ENCODE measurements at places on chromosomes 2 and 18.

- no peak for DNase-seq
Observed at GRCh38 chr18:58557008-58557435, 71.9 kb downstream of the ALPK2 start.

- no peak for DNase-seq
Observed at GRCh38 chr18:46174342-46175041, 70.3 kb downstream of the HAUS1 start.

- DNase-seq = no peak
Observed at GRCh38 chr18:13745696-13746095, 19.2 kb downstream of the RNMT start.

DNA sequence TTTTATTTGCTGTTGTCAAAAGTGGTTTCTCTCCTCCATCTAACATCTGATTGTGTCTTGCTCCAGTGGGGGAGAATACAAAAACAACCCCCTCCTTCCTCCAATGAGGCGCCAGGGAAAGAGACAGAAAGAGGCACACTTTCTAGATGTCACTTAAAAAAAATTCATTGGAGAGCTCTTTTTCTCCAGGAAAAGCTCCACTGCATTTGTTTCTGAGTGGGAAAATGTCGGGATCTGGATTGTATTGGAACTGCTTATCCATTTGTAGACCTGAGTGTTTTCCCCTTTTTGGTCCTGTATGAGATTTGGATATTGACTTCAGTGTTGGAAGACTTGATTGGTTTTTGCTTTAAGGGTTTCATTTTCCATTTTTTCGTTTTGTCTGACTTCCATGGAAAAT is 995 bp downstream of the MBD5 start:
- no peak for DNase-seq

- no peak for DNase-seq
Observed at GRCh38 chr2:59874971-59875755, 678.3 kb downstream of the BCL11A start.

DNA sequence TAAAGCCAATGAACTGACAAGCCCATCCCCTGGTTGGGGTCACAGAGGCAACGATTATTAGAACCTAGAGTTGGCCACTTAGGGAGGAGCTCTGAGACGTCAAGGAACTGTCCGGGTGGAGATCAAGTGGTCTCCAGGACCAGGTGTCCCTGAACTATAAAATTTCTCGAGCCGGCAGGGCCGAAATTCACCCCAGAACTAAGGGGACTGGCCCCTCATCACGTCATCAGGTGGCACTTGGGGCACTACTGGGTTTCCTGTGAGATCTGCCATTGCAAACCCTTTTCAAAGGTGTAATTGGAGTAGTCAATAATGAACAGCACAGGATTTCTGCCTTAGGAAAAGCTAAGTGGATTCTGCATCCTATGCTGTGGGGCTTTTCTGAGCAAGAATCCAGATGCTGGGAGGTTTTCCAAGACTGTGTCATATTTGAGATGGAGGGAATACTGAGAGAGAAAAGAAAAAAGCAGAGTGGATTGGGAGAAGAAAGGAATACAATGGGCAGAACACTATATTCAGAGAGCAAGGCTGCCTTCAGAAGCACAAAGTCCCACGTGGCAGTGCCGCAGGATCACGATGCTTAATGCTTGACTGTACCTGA is 113.6 kb downstream of the ALPK2 start:
- DNase-seq = no peak

- no peak for DNase-seq
Observed at GRCh38 chr2:79437433-79438267, 75.2 kb upstream of the CTNNA2 start.

DNA sequence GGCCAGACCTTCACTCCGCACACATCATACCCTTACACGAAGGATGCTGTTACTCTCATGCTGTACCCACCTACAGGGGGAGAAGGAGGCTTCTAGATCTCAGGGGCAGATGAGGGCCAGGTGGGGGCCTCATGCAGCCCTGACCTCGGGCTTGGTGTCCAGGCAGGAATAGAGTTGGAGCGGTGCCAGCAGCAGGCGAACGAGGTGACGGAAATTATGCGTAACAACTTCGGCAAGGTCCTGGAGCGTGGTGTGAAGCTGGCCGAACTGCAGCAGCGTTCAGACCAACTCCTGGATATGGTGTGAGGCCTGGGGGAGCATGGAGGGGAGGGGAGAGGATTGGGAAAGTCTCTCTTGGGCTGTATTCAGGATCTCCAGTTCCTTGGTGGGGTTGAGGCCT is 4.0 kb upstream of the RNF181 start:
- no peak for DNase-seq

GRCh38 chr18:79740521-79741361 is 57.0 kb upstream of the KCNG2 start:
- DNase-seq = no peak

DNA sequence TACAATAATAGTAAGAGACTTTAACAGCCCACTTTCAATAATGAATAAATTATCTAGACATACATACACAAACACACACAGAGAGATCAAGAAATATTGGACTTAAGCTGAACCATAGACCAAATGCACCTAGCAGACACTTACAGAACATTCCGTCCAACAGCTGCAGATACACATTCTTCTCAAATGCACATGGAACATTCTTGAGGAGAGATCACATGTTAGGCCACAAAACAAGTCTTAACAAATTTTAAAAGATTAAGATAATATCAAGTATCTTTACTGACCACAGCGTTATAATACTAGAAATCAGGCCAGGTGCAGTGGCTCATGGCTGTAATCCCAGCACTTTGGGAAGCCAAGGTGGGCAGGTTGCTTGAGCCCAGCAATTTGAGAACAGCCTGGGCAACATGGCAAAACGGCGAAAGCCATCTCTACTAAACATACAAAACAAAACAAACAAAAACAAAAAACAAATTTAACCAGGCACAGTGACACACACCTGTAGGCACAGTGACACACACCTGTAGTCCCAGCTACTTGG is 7.4 kb downstream of the CERKL start:
- DNase-seq = no peak

DNA sequence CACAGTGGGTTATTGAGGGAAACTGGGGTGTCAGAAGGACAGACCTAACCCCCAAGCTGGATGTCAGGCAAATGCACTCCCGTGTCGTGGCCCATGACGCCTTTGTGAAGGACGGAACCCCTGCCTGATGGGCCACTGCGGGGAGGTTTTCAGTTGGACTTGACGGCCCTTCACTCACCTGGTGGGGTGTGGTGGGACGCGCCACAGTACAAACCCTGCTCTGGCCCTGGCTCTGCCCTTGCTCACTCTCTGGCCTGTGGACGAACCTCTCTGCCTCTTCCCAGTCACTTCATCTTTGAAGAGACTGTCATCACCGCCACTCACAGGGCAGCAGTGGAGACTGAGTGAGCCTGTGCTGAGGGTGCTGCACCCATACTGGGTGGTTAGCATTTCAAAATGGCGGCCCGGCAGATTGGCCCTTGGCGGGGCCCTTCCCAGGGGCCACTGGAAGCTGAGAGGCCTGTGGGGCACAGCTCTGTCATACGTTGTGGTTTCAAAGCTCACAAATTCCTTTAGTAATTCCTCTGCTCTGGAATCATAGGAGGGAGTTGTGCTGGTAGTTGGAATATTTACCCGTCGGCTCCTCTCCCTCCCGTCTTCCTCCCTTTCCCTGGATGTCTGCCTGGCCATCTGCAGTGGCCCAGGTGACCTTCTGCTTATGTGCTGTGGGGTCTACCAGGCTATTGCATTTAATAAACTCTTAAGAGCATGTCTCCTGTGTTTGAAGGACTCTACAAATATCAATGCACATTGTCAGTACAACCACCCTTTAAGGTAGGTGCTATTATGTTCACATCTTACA is 200.6 kb downstream of the CTIF start:
- no peak for DNase-seq

DNA sequence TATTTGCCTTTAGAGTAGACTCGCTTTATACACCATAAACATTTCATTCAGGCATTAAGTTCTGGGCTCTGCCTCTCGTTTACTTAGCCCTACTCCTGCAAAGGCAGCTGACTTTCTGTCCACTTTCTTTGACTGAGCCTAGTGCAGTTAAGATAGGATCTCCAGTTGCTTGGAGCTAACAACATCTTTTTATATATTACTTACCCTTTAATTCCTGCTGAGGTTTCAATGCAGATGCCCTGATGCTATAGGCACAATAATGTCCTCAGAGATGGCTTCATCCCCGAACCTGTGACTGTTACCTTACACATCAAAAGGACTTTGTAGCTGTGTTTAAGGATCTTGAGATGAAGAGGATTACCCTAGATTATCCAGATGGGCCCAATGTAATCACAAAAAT is 505.8 kb upstream of the TNP1 start:
- DNase-seq = no peak

GRCh38 chr2:152573168-152573567 is 144.1 kb downstream of the PRPF40A start:
- peak; percentile 85 for DNase-seq

GRCh38 chr2:226906163-226906693 is 70.4 kb downstream of the RHBDD1 start:
- DNase-seq = no peak

DNA sequence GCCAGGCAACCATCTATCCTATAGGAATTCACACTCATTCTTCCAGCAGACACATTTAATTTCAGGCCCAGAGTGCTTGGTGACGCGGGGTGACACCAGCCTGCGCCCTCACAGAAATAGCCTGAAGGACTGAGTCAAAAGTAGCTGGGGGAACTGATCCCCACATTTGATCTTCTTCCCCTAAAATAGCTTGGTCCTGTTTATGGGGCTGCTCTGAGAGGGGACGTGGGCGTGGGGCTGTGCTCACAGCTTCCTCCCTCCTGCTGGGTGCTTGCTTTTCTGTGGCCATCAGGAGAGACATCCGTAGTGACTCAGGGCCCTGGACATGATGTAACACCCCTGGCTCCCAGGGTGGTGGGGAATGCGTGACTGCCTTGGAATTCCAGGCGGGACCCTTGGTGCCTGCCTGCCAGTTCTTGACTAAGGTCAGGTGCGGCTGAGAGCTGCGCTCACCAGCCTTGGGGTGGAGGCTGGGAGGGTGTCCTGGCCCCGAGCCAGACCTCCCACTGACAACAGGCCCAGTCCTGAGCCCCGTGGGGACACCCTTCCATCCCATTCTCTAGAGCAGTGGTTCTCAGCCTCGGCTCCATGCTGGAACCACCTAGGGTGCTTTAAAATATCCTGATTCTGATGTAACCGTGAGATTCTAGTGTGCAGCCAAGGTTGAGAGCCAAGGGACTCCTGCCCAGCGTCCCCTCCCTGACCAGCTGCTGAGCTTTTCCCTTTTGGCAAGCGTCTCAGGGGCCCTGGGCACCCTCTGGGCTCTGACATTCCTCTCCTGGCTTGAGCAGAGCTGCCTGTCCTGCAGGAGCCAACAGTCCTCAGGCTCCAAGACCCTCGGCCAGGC is 47.4 kb upstream of the SMAD7 start:
- peak; percentile 93 for DNase-seq
